ENCODE measurements at places on chromosomes 5 and 9.

- DNase-seq, result no peak
Observed at GRCh38 chr5:79851391-79851863, 139.6 kb downstream of the MTX3 start.

DNA sequence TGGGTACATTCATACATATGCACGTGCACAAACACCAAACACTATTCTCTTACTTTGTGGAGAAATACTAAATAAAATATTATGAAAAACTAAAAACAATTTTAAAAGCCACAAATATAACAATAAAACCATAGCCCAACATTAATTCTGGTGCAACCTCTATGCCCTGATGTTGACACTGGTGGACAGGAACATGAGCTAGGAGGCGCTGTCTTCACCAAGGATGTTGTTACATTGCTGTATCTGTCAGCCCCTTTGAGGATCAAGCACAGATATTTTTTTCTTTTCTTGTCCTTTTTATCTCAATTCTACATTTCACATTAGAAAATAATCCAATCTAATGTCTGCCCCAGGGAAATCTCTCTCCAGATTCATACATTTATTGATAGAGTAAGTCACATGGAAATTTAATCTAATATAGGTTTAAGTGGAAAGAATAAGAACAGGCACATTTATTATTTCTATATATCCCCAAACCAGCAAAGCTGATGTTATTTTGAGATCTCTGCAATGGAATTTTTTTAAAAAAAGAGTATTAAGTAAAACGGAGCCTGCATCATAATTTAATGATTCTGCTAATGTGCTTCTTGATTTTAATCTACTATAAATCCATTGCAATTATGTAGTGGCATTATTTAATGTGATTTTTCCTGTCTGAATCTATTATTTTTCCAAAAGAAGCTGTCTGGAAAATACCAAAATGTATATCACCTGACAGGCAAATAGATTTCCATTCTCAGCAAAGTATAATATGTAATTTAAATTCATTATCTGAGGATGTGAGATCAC, 716.5 kb downstream of the MTRR start:
- DNase-seq, result no peak

- no peak for DNase-seq
Observed at GRCh38 chr9:129344641-129345495, 166.8 kb upstream of the IER5L start.

DNA sequence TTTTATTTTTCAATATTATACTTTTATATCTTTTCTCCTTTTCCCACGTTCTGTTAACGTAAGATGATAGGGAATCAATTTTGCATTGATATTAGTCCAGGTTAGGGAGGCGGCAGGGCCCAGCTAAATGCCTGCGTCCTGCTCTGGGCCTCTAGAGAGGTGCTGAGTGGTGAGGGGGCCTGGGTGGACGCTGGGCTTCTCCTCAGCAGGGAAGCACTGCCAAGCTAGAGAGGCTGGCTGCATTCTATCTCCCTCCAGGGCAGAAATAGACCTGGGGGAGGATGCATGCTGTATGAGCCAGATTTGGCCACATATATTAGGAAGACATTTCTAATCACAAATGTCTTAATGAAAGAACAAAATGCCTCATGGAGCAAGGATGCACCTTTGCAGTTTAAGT, 43.6 kb upstream of the NKX2-5 start:
- DNase-seq, result no peak

DNA sequence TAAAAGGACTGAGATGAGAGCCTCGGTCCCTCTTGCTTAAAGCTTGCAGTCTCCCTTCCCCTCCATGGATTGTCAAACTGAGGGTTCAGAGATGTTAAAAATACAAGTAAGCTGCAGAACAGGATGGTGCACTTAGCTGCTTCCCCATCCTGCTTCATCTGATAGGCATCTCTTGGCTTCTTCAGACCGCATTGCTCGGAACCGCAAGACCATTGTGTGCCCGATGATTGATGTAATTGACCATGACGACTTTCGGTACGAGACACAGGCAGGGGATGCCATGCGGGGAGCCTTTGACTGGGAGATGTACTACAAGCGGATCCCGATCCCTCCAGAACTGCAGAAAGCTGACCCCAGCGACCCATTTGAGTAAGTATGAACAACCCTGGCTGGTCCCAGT, 65.5 kb upstream of the SAP30L start:
- DNase-seq, result no peak

GRCh38 chr9:32552172-32552872, at the start of the genes SMIM27 and TOPORS:
SMIM27 (plus strand) TSS chr9:32552327; CDS start chr9:32552435, 108 bp downstream.
TOPORS (minus strand) TSS chr9:32552586; CDS start chr9:32552436, 150 bp downstream.
- peak; percentile 91 for DNase-seq

DNA sequence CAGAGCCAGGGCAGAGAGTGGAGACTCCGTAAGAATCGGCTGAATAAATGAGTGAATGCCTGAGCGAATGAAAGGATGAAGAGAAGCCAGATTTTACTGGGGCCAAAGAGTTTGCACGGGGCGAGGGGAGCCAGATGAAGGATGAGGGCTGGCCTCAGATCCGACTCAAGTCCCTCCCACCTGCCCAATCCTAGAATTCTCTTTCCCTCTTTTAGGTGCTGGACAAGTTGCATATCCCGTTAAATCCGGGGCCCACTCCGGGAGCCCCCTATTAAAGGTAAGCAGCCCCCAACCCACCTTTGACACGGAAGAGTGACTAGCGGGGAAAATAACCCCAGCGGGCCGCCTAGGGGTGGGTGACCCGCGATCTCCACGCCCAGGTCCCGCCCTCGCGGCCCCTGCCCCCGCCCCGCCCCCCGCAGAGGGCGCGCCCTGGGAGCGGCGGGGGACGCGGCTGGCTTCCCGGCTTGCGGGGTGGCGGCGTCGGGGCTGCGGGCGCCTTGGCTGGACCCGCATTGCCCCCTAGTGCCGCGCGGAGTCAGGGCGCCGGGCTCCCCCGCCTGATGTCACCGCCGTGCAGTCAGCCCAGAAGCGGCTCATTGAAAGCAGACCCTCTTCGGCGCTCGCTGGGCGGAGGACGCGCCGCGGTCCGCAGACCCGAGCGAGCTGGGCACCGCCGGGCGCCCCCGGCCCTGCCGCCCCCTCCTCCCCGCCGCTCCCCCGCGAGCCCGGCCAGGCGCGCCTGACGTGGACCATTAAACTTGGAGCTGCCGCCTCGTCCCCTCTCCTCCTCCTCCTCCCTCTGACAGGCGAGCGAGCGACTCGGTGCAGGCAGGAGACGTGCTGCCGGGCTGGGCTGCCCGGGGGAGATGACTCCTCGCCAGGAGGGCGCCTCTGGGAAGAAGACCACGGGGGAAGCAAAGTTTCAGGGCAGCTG, at the start of gene ADRA1B:
TSS of gene ADRA1B (plus strand) at position 579 of the 937 bp plus-strand sequence. CDS start 424 bp downstream, outside the sequence.
- DNase-seq, result peak; percentile 80

GRCh38 chr5:69334793-69335268, 2.2 kb upstream of the CCDC125 start:
- DNase-seq, result peak; percentile 87

GRCh38 chr5:158979749-158980521, 119.8 kb downstream of the EBF1 start:
- DNase-seq, result no peak

DNA sequence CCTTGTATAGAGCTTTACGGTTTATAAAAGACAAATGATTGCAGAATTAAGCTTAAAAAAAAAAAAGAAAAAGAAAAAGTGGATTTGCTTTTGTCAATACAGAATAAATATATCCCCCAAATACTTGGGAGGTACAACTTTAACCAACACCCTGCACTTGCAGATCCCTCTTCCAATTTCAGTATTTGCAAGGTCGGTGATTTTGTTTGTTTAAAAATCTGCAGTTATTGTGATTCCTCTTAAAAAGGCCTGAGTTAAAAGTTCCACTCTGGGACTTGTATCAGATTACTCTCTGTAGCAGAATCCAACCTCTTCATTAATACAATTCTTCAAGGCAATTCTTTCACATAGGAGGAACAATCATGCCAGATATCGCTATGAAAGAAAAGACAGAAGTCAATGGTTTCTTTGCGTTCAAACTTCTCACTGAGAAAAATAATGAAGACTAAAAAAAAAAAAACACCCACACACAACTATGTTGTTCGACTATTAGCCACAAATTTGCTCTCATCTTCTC, 400.9 kb downstream of the EBF1 start:
- DNase-seq, result no peak

- no peak for DNase-seq
Observed at GRCh38 chr5:158070859-158071258, 211.9 kb upstream of the CLINT1 start.

- no peak for DNase-seq
Observed at GRCh38 chr5:643351-643801, 31.2 kb downstream of the CEP72 start.

DNA sequence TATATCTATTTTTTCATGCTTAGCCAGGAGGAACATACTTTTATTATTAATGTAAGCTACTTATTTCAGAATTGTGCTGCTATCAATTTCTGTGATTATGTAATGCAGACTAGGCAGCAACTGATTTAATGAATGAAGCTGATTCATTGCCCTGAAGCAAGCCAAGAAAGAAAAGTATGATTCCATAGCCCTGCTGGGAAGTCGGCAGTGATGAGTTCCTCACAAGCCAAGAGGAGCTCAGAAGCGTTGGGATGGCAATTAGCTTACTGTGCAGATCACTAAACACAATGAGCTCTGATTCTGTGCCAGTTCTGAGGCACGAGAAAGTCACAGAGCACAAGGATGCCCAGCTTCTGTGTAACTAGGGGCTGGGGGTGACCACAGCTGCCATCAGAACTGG, 254.3 kb upstream of the KLF9 start:
- DNase-seq, result no peak

DNA sequence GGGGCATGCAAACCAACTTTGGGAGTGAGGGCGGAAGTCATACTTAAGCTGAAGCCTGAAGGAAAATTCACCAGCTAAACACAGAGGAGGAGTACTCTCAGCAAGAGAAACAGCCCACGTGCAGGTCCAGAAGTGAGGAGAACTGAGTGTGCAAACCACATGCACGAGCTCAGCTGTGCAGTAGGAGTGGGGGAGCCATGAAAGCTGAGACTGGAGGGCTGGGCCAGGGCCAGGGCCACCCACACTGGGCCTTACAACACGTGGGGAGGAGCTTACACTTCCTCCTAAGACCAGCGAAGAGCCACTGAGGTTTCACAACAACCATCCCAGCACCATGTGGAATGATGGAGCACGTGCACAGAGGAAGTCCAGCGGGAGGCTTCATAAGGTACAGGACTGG, 9.3 kb upstream of the WWC1 start:
- DNase-seq, result peak; percentile 47

DNA sequence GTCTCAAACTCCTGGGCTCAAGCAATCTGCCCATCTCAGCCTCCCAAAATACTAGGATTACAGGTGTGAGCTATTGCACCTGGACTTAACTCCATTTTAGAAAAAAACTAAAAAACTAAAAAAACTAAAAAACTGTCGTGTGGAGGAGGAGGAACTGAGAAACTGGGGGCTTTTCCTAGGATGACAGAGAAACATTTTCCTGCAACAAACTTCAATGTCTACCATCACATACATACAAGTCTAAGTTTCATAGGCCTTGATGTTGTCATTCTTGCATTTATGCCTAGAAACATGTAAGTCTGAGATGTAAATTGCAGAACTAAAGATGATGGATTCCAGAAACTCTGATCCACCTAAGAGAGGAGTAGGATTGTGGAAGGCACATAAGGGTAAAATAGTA, 556.8 kb downstream of the RAB3C start:
- no peak for DNase-seq

GRCh38 chr5:148808864-148809642, 17.4 kb upstream of the ADRB2 start:
- DNase-seq, result no peak

GRCh38 chr9:31321686-31322085, 1062.8 kb upstream of the ACO1 start:
- DNase-seq, result no peak

DNA sequence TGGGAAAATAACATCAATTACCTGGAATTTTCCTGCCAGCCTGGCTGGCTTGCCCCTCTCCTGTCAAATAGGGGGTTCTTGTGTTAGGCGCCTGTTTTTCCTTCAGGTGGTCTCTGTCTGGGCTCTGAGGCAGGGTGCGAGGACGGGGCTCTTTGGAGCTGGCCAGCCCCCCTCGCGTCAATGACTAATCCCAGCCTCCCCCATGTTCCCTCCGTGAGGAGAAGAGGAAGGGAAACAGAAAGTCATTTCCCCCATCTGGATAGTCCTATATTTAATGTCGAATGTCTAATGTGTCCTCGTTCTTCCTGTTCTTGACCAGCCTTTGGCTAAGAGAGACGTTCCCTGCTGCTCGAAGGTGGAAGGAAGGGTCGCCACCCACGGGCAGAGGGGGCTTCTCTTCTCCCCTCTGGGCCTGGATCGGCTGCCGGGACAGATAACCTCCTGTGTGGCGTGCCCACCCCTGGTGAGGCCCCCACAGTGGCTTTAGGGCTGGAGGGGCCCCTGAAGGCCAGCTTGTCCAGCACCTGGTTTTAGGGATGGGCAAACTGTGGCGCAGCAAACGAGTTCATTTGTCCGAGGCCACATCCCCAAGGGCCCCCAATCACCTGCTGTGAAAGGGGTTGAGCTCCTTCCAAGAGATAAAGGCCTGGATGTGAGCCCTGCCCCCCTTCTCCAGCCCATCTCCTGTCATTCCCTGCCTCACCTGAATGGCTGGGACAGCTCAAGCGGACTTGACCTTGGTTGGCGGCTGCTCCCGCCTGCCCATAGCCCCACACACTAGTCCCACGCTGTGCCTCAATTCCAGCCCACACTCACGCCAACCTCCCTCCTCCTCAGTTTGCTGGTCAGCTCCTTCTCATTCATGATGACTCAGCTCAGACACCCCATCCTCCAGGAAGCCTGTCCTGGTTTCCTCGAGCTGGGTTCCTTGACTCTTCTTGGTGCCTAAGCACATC, 35.9 kb upstream of the UNC5A start:
- peak; percentile 73 for DNase-seq

DNA sequence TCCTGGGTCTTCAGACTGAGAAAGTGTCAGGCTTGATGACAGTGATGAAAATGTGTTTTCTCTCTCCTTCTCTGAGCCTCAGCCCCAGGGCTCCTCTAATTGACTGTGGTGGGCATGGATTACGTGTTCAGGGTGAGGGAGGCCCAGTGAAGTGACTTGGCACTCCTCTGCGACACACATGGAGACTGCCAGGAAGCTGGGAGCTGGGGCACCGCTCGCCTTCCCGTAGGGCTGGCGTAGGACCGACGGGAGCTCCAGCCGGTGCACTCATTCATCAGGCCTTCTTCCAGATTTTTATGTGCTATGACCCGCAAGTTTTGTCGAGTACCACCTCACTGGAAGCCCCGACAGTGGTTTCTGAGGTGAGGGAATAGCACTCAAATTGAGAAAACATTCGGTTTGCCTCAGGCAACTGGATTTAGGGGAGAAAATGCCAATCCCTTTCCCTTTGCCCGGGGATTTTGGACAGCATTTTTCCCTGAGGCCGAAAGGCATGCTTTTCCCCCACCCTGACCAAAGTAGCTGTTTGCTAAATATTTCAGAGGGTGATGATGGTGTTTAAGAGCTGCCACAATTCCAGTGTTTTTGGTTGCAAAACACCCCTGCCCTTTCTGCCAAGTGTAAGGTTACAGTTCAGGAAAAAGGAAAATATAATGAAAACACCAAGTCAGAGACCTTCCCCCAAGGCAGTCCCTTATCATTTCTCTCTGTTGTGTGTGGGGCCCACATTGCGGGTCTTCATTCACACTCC, 83.7 kb downstream of the PCSK5 start:
- DNase-seq, result no peak
